ENCODE measurements at places on chromosomes 11 and 22.

DNA sequence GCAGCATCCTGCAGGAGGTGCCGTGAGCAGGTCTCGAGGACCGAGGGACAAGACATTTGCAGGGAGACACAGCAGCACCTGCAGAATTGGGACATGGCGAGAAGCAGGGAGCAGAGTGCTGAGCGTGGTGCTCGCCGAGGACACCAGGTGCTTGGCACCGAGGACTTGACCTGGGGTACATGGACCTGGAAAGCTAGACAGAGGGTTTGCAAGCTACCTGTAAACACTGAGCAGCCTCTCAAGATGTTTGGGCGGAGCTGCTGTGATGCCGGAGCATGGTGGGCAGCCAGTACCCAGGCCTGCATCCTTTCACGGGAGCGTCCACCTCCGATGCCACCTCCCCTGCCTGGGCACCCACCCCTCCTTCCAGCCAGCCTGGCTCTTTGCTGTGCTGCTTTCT, 773.2 kb downstream of the TBC1D22A start:
- DNase-seq, result no peak

- no peak for DNase-seq
These were observed 33.9 kb upstream of the FJX1 start for GRCh38 chr11:35584321-35584720.

DNA sequence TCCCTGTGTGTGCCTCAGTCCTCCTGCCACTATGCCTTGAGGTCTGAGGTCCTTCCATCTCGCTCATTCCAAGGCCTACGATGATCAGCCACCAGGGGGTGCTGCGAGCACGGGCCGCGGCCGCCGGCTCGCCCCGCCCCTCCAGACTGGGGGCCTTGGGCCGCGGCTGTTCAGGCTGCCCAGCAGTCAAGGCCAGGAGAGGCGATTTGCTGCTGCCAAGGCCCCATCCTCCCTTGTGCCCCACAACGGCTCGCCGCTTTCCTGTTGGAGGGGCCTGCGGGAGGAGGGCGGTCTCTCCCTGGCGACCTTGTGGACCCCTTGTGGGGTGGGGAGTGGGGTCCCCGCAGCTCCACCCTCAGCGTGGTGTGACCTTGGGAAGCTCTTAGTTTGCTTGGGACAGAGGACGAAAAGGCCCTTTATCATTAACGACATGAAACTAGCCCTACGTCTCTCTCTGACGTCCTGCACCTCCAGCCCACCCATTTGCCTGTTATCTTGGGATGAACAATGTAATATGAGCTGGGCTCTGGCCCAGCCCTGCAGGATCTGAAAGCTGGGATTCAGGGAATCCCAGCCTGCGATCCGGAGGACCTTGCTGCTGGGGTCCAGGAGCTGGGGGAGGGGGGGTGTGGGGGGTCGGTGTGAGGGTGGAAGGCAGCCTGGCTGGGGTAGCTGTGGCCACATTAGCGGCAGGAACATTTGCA, 5.3 kb upstream of the GALR3 start:
- peak; percentile 66 for DNase-seq

- DNase-seq, result no peak
These were observed 32.7 kb downstream of the VSTM5 start for GRCh38 chr11:93817426-93818348.

GRCh38 chr22:33620085-33620484, 300.2 kb downstream of the LARGE1 start:
- DNase-seq, result no peak

DNA sequence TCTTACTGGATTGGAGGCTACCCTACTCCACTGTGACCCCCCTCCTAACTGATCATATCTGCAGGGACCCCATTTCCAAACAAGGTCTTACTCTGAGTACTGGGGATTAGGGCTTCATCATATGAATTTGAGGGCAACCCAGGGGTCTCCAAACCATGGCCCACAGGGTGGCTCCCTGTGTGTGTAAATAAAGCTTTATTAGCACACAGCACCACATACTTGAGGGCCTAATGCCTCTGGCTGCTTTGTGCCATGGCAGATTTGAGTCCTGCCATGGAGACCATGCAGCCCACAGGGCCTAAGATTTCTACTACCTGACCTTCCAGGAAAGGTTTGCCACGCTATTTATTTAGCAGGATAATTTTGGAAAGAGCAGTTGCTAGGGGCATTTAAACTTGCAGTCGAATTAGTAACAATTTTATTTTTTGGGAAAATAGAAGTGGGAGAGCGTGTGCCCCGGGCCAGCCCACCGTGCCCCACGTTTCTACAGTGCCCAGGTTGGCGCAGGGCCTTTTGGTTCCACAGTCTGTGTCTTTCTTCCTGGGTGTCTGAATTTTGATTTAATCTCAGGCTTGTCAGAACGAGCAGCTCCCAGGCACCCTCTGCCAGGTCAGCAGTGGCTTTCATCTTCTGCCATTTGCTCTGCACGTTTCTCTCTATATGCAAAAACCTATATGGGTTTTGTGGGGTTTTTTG, 92.3 kb downstream of the KCNQ1 start:
- DNase-seq, result no peak

DNA sequence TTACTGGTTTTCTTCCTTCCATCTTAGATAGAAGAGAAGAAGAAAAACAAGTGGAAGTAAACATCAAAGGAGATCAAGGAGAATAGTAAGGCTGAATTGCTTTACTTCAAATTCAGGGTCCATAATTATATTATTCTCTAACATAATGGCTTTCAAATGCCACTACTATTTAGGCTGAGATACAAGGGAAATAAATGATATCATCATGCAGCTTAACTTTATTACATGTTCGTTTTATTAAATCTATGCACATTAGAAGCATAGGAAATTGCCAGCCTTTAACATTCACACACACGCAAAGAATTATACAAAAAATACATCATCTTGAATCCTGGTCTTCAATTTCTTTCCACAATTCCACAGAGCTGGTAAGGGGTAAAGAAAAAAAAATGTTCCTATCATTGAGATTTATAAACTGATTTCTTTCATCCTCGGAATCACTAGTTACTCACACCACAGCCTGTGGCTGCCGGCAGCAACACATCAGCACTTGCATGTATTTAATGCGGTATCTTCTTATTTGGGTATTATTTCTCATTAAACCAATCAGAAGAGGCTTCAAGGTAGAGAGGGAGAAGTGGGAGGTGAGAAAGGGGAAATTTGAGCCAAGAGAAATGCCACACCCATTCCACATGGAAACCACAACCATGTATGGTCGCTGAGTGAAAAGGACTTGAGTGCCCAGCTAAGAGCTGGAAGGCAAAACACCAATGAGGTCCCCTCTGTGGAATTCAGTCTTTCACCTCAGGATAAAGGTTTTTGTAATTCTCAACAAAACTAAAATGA, 26.3 kb downstream of the SYTL2 start:
- no peak for DNase-seq

All from stimulated activated CD8-positive, alpha-beta memory T cell treated with anti-CD3 and anti-CD28 coated beads, Interleukin-2, amount 100 ng/mL, for 1 hour (primary cell).